ENCODE measurements at places on chromosomes 11 and 22.

DNA sequence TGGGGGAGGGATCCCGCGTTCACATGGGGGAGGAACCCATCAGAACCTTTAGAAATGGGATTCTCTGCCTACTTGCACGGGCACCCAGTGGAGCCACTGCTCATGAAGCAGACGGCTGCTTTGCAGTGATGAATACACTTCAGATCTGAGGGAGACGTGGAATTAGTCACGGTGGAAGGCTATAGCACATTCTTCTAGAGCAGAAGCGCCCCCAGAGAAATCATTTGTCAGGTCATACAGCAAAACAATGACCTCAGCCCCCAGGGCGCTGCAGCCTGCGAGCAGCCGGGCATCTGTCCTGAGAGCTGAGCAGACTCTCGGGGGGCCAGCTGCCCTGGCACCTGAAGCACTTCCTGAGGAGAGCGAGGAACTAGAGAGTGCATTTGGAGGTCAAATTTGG, 12.7 kb downstream of the TP53AIP1 start:
- no peak for DNase-seq

DNA sequence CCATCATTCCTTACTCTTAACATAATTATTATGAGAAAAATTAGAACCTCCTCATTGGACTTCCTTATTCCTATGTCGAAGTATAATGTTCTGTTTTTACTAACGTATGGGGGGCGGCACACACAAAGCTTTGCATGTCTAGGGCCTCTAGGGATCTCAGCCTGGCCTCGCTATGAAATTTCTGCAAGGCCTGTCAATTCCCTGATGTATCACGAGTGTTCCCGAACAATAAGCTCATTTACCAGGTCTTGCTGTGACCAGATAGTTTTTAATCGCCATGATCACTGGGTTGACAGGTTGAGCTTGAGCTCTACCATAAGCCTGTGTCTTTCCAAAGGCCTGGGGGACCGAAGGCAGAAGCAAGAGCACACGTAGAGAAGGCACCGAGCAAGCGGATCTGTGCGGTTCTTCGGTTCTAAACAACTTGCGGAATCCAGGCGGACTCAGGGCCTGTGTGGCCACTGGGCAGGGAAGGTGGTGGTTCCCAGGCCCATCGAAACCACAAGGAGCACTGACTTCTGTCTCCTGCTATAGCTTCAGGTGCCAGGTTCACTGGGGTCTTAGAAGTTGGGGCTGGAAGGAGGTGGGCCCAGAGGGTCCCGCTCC, 10.4 kb upstream of the FXYD2 start:
- DNase-seq, result no peak

DNA sequence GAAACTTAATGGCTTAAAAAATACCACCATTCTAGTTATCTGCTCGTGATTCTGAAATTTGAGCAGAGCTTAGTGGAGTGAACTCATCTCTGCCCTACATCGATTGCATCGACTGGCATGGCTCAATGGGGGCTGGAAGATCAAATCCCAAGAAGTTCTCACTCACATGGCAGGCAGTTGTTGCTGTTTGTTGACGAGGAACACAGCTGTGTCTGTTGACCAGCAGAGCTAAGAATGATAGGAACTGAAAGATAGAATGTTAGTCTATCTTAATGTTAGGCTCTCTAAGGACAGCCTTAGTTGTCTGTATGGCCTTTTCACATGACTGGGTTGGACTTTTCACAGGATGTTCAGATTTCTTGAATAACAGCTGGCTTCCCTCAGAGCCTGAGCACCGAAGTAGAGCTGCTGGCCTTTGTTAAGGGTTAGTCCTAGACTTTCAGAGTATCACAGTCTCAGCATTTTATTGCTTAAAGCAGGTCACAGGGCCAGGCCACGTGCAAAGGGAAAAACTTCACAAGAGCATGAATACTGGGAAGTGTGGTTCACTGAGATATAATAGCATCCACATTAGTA, 31.6 kb upstream of the IZUMO1R start:
- no peak for DNase-seq

- DNase-seq, result no peak
These were observed 864 bp upstream of the USP28 start for GRCh38 chr11:113876074-113876797.

GRCh38 chr22:30027169-30027568, 53.1 kb upstream of the HORMAD2 start:
- DNase-seq, result no peak

GRCh38 chr22:37225481-37225880, 13.2 kb upstream of the SSTR3 start:
- DNase-seq, result no peak

GRCh38 chr11:38411149-38411548, 1813.1 kb upstream of the RAG2 start:
- no peak for DNase-seq

DNA sequence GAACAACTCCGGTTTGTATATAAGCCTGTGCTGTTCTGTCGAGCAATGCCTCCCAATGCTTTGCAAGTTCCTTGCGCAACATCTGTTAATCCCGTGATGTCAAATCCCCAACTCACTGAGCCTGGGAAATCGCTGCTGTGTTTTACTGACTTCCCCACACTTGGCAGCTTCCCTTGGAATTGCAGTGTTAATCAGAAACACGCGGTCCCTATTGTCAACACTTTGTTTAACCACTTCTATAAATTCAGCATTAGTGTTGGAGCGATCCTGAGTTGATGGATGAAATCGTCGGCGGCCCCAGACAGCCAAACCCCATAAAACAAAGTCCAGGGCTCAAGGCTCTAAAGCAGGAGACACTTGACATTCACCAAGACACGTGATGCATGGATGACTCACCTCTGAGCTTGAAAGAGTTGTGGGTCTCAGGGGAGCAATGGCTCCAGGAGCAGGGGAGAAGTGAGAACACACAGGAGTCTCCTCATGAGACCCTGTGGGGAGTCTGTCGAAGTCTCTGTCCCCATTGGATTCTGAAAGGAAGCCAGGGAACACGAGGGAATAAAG, 555.3 kb downstream of the MIAT start:
- DNase-seq, result no peak

DNA sequence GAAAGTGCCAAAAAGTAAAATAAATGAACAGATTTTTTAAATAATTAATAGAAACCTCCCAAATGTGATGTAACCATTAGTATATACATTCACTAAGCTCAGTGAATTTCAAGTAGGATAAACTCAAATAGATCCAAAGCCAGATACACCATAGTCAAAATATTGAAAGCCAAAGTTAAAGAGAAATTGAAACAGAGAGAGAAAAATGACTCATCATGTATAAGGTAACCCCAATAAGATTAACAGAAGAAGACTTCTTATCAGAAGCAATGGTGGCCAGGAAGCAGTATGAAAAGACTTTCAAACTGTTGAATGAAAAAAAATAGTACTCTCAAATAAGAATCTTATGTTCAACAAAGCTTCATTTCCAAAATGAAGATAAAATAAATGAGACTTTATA, 70.5 kb downstream of the LUZP2 start:
- no peak for DNase-seq

GRCh38 chr11:66868082-66868725, 11.3 kb downstream of the LRFN4 start:
- no peak for DNase-seq

DNA sequence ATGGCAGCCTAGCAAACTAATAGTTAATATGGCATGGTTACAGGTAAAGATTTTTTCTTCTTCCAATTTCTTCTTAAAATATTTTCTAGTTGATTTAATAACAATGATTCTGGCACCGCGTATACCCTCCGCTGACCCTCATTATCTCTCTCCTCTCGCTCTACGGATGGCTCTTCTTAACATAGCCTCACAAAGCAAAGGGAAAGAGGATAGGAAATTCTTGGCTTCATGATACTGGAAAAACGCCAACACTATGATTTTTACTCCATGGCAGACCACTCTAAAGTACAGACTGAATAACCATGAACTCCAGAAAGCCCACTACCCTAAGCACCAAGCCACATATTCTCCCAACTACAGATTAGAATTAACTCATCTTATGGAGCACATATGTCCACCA, 6.1 kb downstream of the PI4KA start:
- no peak for DNase-seq

DNA sequence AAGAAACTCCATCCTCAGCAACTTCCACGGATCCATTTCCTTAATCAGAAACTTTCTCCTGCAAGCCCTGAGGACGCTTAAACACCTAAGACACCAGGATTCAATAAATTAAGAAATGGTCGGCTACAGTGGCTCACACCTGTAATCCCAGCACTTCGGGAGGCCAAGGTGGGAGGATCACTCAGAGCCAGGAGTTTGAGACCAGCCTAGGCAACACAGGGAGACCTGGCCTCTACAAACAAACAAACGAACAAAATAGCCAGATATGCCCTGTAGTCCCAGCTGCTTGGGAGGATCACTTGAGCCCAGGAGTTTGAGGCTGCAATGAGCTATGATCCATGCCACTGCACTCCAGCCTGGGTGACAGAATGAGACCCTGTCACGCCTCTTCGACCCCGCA, 46.7 kb downstream of the RPUSD4 start:
- DNase-seq, result no peak

- DNase-seq, result no peak
These were observed 180.5 kb downstream of the WNT11 start for GRCh38 chr11:76025817-76026216.

DNA sequence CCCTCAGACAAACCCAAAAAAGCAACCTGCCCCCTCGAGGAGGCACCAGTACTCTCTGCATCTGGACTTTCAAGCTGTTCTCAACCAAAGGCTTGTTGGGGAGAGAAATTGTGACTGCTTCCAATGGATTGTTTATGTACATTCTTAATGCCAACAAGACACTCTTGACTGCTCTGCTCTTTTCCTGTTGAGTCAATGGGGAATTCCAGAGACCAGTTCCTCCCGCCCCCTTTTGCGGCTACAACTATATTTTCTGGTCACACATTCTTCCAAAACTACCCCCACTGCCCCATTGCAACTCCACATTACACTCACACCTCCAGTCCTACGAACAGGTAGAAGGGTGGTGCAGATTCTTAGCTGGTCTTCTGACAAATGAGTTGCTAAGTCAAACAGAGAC, 187.0 kb downstream of the DSCAML1 start:
- DNase-seq, result peak; percentile 31

- no peak for DNase-seq
These were observed 37.3 kb downstream of the FLI1 start for GRCh38 chr11:128731041-128731663.

DNA sequence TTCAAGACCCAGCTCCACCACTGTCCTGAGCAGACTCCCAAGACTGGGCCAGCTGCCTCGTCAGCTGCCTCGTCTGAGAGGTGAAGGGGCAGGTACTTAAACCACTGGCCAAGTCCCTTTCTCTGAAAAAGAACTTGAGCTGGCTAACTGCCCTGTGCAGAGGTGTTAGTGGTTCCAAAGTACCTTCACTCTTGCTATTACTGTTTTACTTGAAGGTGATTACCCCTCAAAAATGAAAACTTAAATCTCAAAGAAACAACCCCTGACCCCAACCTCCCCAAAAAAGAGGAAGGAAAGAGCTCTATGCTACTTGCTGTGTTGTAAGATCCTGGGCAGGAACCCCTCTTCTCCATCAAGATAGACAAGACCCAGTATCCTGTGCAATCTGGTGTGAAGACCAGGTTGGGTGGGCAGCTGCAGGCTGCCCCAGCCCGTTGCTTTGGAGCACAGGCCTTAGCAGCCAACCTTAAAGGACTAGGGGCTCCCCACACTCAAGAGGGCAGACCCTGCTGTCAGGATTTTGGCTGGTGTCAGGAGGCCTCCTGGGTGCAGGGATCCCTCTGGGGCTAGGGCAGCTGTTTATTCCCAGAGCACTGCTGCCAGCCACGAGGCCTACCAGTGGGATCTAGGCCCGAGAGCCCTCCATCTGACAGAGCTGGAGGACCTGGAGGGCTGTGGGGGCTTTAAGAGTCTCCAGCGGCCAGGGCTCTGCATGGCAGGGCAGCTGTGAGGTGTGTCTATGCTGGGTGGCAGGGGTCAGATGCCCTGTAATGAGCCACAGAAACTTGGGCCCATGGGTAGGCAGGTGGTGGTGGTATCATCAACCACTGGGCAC, 13.0 kb downstream of the GUCD1 start:
- no peak for DNase-seq
